ENCODE measurements at places on chromosomes 4 and X. TPM values are rescaled to one million over a fixed set of nuclear protein-coding genes. Genes with fewer than 3 reads are reported as not detected.

Gene MTCP1
- total RNA-seq = 18.3 TPM

GRCh38 chrX:13652287-13652793, 601 bp upstream of the TCEANC start:
- no peak for DNase-seq

Gene KCTD8
- 3.7 TPM for total RNA-seq

DNA sequence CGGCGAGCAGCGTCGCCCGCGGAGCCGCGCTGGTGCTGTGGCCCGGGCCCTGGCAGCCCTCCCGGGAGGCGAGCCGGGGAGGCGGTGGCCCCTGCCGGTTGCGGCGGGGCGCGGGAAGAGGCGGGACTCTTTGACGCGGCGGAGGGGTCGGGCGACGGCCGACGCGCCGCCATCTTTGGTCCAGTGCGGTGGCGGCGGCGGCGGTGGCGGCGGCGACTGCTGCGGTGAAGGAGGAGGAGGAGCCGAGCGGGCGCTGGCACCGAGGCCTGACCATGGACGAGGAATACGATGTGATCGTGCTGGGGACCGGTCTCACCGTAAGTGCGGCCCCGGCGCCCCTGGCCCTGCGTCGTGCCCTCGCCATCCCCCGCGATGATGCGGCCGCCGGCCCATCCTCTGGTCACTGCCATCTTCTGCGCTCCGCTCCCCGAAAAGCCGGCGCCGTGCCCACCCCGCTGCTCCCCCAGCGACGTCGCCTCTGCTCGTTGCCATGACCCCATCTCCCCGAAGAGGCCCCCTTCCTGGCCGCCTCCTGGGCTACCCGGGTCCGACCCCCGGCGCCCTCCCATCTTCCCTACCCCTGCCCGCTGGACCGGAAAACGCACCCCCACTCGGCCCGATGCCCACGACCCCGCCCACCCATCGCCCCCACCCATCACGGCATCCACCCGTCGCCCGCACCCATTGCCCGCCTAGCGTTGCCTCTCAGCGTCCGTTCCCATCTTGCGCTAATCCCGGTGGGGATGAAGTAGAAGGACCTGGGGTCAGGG, at the start of gene GDI1:
GDI1 (plus strand) TSS at position 172 of the 770 bp plus-strand sequence; CDS start at position 273, 101 bp downstream.
- DNase-seq = no peak

GRCh38 chr4:41763729-41764128, 15.2 kb upstream of the PHOX2B start:
- no peak for DNase-seq

Gene USP17L29
- not detected for total RNA-seq

Gene GLOD5
- not detected for total RNA-seq

DNA sequence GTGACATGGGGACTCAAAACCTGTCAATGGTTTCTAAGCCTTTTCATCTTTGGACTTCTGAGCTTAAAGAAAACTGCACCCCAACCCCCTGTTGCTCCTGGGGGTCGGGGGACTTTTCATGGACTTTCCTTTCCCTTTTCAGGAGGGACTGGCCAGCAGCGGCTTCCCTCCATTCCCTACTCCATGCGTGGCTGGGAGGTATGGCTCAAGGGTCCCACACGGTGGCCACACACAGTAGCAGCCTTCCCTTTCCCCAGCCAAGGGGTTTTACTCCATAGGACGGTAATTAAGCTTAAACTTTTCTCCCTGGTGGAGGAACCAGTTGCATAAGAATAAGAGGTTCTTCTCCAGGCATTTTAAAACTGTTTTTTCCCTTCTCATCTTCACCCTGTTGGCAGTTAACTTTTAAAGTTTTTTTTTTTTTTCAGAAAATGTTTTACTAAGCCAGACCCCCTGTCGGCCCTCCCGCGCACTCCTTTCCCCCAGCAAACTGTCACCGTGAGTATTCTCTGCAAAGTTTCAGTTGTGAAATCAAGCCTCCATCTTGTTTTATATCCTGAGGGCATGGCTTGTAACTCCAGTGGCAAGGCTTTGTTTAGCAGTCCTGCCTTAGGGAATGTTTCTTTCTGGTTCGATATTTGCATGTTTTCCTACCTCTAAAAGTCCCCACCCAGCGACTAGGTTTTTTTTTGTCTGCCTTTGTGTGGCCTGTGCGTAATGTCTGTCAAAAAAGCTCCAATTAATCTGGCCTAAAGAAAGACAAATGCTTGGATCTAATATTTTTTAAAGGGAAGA, 325.7 kb downstream of the TLL1 start:
- DNase-seq = no peak

DNA sequence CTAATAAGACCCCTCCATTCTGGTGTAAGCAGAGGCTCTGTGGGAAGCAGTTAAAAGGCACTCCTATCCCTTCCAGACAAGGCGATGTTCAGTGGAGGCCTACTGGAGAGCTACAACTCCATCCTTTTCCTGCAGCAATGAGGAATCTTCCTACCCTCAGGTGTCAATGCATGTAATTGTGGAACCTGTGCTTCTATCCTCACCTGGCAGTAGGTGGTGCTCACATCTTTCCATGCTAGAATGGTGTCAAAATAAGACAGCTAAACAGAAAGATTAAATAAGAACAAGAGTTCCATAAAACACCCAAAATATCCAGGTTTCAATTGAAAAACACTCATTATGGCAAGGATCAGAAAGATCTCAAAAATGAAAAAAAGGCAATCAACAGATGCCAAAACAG, 224.6 kb downstream of the IL15 start:
- no peak for DNase-seq

Gene USP9X
- 300 TPM for total RNA-seq

DNA sequence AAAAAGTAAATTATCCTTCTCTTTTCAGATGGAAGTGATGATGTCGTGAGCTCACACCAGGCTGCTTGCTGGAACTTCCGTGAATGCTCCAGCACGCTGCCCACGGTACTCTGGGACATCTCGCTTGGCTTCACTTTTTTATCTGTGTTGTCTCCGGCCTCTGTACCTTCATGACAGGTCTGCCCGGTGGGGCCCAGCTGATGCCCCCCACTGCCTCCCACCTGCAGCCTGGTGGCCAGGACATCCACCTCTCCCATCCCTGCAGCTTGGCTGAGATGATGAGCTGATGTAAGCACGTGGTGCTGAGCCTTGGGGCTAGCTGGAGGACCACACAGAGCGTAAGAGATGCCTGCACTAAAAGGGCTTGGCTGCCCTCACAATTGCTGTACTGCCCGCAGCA, 59.0 kb upstream of the HELT start:
- no peak for DNase-seq

GRCh38 chrX:75522565-75523431, at the start of gene ZDHHC15:
Gene ZDHHC15, minus strand, starts transcription at chrX:75523037. Its CDS starts 13 bp downstream, at chrX:75523024.
- peak; percentile 60 for DNase-seq

DNA sequence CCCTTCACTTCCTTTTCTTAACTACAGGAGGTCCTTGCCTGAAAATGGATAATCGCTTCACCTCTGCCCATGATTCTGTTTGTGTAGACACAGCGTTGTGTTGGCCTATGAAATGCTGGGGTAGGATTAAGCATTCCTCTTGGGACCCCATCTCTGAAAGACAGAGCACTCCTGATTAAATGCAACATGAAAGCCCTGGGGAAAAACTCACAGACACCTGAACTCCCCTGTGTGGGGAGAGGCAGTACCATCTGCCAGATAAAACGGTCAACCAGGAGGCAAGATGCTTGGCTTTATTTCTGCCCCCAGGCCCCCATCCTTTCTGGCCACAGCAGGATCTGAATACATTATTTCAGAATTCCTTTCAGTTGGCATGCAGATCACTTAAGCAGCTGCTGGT, 1.9 kb downstream of the LGI2 start:
- DNase-seq = no peak

- DNase-seq = no peak
Measured at GRCh38 chrX:136417806-136418205, 69.9 kb upstream of the BRS3 start.

DNA sequence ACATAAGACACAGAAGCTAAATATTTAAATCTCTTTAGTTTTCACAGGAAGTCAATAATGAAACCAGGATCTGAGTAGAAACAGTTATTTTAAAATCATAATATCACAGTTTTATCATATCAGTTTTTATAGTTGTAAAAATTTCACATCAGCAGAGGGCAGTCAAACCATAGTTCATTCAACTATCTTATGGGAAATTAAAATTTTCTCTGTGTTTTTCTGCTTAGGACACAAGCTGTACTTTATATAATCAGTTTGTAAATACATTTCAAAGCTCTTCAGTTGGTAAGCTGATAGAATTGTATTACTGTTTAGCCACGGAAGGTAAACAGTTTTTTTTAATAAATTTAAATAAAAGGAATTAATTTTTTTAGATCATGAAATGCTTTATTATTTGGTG, 204.8 kb upstream of the NUDT6 start:
- no peak for DNase-seq

Gene HHIP
- 0.84 TPM for total RNA-seq

Gene GASK1B
- not detected for total RNA-seq

DNA sequence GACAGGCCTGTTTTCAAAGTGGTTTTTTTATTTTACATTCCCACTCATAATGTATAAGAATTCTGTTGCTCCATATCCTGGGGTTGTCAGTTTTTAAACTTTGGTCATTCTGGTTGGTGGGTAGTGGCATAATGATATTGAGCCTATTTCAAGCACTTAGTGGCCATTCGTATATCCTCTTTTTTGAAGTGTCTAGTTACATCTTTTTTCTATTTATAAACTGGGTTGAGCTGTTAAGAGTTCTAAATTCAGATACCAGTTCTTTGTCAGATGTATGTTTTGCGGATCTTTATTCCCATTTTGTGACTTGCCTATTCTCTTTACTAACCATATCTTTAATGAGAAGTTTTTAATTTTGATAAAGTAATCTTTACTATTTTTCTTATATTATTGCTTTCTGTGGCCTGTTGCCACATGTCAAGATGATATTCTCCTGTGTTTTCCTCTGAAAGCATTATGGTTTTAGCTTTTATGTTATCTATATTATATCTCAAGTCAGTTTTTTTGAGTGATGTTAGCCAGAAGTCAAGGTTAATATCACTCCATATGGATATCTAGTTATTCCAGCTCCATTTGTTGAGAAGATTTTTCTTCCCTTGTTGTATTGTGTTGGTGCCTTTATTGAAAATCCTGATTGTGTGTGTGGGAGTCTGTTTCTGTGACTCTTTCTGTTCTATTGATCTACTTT, 110.9 kb downstream of the FHIP1A start:
- no peak for DNase-seq

Gene SPINK2
- 1.4 TPM for total RNA-seq

DNA sequence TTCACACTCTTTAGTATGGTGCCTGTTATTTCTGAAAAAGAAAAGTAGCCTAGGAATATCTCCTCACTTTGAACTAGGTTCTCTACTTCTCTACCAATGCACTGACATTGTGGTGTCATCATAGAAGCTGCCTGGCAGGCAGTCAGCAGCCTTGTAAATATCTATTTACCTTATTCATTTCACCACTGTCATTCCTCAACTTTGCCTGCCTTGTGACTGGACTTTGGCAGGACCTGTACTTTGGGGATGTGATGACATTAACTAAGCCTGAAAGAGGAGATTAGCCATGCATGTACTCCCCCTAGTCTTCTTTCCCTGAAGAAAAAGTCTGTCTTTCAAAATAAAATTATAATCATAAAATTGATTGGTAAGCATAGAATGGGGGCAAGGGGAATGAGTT, 207.2 kb downstream of the ARAP2 start:
- no peak for DNase-seq

- no peak for DNase-seq
Measured at GRCh38 chr4:128564081-128564630, 245.3 kb upstream of the JADE1 start.

Gene ENPP6
- 0.23 TPM for total RNA-seq

Gene CYLC1
- not detected for total RNA-seq

DNA sequence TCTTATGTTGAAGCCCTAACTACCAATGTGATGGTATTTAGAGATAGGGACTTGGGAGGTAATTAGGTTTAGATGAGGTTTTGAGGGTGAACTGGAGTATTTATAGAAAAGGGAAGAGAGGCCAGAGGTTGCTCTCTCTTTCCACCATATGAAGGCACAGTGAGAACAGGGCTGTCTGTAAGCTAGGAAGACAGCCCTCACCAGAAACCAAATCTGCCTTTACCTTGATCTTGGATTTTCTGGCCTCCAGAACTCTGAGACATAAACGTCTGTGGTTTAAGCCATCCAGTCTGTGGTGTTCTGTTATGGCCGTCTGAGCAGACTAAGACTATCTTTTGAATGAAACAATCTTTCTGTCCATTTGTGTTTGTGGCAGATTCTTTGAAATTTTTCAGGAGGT, 223.7 kb downstream of the PDHA2 start:
- no peak for DNase-seq

All from H1 (cell line).